ENCODE measurements at places on chromosomes 6 and 20. TPM values are rescaled to one million over a fixed set of nuclear protein-coding genes. Genes with fewer than 3 reads are reported as not detected.

DNA sequence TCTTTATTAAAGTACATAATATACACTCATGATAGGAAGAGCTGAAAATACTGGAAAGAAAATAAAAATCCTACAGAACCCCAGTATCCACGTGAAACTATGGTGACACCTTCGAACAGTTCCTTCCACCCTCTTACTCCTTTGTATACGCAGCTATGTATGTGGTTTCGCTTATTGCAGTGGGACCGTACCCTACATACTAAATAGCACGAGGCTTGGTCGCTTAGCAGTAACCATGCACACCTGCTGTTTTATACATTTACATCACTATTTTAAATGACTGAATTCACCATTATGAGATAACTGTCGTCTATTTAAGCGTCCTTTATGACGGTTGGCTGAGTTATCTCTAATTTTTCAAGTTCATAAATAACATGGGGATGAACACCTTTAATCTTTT lies 400.1 kb downstream of the CDH4 start:
- DNase-seq, result no peak

DNA sequence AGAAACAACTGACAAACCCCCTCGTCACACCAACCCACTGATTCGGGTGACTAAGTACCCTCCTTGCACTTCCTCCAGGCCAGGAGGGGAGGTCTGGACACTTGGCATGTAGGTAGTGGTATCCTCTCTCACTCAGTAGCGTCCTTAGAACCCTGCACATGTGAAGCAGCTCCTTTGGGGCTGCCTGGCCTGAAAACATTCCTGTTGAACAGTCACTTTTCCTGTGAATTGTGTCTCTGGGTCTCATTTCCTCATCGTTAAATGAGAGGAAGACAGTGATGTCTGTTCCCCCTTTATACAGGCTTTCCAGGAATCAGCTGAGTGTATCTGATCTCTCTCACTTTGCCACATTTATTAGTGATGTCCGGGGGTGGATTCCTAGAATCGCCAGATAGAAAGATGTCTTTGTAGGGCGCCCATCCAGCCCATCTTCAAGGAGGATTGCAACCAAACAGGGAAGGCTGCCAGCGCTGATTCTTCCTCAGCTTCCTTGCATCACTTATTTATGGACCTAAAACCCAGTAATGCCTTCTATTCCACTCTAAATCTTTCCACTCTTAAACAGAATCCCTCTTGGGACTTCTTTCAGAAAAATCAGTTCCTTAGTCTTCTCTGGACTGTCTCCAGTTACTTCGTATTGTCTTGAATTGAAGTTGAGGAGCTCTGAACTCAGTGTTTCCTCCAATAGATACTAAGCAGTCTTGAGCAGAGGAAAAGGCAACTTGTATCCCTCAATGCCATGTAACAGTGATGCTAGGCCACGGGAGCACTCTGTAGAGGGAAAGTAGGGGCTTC lies 9.4 kb upstream of the POPDC3 start:
- DNase-seq, result no peak

Gene ACTL10
- 0.17 TPM for total RNA-seq

DNA sequence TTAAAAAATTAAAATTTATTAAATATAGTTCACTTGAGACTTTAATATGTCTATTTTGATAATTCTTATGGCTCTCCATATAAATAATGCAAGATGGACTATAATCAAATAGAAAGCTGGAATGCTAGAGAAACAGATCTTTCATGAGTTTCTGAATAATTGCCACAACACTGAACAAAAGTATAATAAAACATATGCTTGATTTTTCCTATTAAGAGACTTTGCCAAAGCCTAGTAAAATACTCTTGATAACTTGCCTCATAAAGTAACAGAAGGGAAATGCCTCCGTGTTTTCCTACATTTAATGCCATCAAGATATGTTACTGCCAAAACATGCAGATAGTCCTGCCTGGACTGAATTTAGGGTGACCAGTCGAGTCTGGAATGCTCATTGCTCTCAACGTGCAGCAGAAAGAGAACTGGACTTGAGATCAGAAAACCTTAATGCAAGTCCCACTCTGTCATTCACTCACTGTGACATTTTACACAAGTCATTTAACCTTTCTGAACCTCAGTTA lies 153.2 kb downstream of the AIG1 start:
- DNase-seq, result no peak

Gene TBXT
- not detected for total RNA-seq

GRCh38 chr20:6768228-6769140 lies 998 bp downstream of the BMP2 start:
- peak; percentile 37 for DNase-seq

GRCh38 chr6:67412035-67412434 lies 1223.0 kb upstream of the ADGRB3 start:
- no peak for DNase-seq

GRCh38 chr6:109297406-109298110 lies 84.7 kb downstream of the CD164 start:
- no peak for DNase-seq

DNA sequence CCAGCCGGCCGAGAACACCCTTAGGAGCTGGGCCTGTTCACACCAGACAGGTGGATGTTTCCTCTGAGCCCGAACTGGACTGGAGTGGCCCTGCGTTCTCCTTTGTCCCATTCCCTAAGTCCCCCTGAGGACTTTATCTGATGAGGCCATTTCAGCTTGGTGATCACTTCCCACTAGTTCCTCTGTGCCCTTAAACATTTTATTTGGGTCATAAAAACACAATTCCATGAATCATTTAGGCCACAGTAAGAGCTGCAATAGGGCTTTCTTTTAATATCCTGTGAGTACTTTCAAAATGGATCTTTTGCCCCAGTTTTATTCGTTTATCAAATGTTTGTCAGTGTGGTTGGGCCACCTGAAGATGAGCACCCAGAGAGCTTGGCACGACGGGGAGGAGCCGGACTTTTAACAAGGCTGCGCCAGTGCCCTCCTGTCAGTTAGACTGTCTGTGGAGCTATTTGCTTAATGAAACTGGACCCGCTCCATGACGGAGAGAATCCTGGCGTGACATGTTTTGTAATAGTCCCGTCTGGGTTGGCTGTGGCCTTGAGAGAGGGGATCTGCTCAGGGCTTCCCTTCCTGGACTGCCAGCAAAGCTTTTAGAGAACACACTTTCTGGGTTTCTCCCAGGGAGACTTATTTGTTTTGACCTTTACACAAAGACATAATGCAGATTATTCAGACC lies 53.5 kb downstream of the ZDHHC14 start:
- DNase-seq, result peak; percentile 38

DNA sequence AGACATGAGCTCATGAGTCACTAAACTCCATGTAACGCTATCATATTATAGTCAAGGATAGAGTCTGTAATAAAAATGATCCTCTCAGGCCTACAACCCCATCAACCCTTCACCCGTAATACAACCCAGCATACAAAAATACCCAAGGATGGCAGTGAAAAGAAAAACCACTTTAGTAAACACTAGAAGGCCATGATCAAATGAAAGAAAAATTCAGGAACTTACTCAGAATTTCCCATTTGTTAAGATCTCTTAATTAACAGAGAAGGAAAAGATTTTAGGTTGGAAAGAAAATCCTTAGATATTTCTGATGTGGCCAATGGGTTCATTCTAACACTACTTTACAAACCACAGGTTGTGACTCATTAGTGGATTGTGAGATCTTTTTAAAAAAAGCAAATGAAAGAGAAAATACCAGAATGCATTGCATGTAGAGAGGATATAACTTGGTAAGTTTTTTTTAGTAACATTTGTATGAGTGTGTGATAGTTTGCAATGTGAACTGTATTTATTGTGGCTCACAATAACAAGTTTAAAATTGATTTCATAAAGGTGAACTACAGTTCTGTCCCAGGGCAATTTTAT lies 8.0 kb upstream of the UBE2J1 start:
- no peak for DNase-seq

- no peak for DNase-seq
Observed at GRCh38 chr6:6557886-6558285, 30.6 kb upstream of the LY86 start.
